ENCODE measurements at places on chromosomes 1 and 21.

GRCh38 chr1:162151900-162152829, 82.7 kb downstream of the NOS1AP start:
- no peak for DNase-seq

GRCh38 chr1:207649865-207650580, 5.1 kb downstream of the CR1L start:
- DNase-seq, result no peak

GRCh38 chr1:115312742-115313141, 25.3 kb downstream of the NGF start:
- no peak for DNase-seq

- peak; percentile 50 for DNase-seq
These were observed 5.1 kb downstream of the LMNA start for GRCh38 chr1:156119503-156120209.

- DNase-seq, result no peak
These were observed 122.1 kb downstream of the UBR4 start for GRCh38 chr1:19087737-19088594.

DNA sequence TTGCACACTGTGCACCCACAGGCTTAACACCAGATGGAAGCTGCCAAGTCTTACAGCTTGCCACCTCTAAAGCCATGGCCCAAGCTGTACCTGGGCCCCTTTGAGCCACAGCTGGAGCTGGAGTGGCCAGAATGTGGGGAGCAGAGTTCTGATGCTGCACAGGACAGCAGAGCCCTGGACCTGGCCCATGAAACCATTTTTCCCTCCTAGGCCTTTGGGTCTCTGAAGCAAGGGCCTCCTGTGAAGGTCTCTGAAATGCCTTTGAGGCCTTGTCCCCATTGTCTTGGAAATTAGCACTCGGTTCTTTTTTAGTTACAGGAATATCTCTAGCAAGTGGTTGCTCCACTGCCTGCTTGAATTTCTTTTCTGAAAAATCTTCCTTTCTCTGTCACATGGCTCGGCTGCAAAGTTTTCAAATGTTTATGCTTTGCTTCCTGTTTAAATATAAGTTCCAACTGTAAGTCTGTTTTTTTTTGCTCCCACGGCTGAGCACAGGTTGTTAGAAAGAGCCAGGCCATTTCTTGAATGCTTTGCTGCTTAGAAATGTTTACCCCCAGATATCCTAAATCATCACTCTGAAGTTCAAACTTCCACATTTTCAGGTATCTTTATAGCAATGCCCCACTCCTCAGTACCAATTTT, 156.8 kb upstream of the GORAB start:
- DNase-seq, result no peak

DNA sequence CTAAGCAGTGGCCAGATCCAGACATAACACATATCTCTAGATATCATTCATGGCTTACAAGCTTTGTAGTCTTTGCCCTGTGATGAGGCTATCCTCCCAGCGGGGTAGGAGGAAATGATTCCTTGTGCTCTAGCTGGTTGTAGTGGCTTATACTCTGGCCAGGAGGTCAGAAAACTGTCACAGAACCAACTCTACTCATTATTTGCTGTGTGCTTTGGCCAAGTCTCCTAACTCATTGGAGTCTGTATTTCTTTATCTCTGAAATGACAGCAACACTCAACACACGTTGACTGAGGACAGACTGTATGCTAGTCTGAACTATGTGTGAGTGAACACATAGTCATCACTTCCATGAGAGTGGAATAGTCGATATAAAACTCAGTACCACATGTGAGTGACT, 116.7 kb upstream of the F3 start:
- no peak for DNase-seq

DNA sequence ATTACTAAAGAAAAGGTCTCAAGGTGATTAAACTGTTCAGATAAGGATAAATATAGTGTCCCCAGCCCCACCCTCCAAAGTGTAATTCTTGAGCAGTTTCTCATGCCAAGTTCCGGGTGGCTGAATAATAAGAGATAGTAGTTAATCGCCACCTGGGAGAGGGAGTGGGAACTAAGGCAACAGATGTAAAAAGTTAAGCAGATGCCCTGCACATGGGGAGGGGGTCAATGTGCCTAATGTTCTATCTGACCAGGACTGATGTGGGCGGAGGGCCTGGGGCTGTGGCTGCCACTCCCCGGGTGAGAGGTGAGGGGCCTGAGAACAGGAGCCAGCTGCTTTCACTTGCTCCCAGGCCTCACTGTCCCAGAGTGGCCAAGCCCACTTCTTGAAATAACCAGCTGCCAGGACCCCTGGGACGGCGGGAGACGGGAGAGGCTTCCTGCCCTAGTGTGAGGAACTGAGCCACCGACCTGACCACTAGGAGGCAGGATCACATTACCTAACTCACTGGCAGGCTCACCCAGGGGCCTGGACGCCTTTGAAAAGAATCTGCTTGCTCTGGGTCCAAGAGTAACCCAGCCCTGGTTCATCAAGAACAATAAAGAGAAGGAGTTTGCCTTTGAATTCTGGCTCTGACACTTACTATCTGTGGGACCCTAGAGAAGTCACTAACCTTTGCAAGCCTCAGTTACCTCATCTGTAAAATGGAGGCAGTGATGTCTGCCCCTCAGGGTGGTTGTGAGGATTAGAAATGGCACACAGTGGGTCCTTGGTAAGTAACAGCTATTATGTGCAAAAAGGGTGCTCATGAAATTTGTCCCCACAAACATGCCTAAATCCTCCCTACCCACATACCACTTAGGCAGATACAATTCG, 179.2 kb downstream of the ATG4C start:
- DNase-seq, result no peak

- no peak for DNase-seq
These were observed 40.0 kb upstream of the CITED4 start for GRCh38 chr1:40901886-40902852.

GRCh38 chr1:42788021-42788420, 3.2 kb downstream of the TMEM269 start:
- DNase-seq, result no peak

DNA sequence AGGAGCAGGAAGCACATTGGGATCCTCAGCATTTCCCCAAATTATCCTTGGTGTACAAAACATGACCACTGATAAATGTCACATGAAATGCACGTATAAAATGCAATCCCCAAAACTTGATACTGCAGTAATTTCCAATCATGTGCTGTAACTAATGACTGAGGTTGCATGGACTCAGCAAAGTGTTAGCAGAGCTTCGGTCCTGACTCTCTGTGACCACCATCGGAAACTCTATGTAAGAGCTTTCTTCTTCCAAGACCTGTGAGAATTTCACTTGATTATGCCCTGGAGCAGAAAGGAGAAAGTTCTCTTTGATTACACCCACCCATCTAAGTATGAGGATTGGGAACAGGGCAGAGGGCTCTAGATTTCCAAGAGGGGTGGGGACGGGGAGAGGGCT, 908 bp downstream of the CD53 start:
- no peak for DNase-seq

DNA sequence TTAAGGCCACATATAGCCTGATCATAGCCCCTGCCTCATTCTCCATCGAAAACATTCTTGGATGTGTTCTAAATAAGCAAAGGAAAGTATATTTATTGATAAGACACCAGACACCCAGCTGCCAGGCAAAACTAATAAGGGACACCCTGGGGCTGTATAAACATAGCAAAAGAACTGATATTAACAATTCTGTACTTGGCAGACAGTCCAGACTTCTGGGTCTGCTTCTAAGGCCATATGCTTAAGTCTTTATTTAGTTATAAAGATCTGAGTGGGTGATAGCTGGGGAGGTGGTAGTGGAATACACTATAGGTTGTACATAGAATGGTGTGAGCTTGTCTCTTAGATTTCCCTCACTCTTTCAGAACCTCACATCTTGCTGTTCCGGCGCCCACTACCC, 3.9 kb downstream of the CKS1B start:
- no peak for DNase-seq

- no peak for DNase-seq
These were observed 34.8 kb downstream of the ZSWIM5 start for GRCh38 chr1:45171575-45171974.

GRCh38 chr1:45721207-45721606, 29.2 kb downstream of the IPP start:
- DNase-seq, result no peak
